Activated effector memory CD4-positive, alpha-beta T cell treated with Interleukin-2 at 50 U/mL for 16 hours (primary cell): ENCODE measurements at places on chromosomes 1 and 21.

GRCh38 chr1:161478985-161479384, 26.3 kb upstream of the FCGR2A start:
- no peak for DNase-seq

DNA sequence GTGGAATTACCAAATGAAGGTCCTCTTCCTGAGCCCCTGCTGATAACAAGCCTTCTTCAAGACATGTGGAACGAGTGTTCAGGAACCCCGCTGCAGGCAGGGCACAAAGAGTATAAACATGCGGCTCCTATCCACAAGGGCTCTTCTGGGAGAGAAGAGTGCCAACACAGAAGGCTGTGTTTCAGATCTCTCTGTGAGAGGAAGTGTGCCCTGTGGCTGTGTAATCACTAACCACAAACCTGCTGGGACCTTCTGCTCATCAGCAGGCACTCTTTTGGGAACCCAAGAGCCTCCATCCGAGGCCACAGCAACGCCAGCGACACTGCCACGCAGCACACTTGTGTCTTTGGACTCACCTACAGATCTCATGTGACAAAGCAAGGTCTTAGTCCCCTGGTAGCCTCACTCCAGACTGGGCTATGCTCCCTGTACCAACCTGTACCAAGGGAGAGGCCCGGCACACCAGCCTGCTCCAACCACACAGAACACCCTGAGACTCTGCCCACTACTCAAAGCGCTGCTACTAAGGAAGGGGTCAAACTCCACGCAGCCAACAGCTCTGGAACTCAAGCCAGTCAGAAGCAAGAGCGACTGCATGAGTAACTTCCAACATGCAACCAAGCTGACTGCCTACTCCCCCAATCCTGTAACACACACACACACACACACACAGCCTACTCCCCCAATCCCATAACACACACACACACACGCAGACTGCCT, 7.8 kb downstream of the PTTG1IP start:
- no peak for DNase-seq

GRCh38 chr1:38527373-38527966, 332.1 kb downstream of the RRAGC start:
- no peak for DNase-seq

- no peak for DNase-seq
These were observed 45.3 kb upstream of the CTBS start for GRCh38 chr1:84619383-84620102.

GRCh38 chr21:39874206-39874605, 7.0 kb downstream of the PCP4 start:
- no peak for DNase-seq

- no peak for DNase-seq
These were observed 1010.3 kb downstream of the AMY1C start for GRCh38 chr1:104760017-104760416.

DNA sequence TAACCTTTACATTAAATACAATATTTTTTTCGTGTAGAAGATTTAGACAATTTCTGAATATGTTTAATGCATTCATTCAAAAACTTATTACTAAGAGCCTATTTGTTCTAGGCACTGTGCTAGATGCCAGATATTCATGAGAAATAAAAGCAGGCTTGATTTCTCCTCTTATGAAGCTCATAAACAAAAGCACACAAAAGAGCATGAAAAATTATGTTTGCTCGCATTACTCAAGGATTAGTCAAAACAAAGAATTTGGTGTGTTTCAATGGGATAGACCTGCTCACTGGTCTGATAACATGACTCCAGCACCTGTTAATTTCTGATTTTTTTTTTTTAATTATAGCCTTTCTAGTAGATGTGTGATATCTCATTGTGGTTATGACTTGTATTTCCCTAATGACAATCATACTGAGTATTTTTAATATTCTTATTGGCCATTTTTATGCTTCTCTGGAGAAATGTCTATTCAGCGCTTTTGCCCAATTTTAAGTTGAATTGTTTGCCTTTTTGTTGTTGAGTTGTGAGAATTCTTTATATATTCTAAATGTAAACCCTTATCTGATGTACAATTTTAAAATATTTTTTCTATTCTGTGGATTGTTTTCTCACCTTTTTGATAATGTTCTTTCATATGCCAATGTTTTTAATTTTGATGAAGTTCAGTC, 382.3 kb upstream of the ADGRL4 start:
- DNase-seq = no peak

DNA sequence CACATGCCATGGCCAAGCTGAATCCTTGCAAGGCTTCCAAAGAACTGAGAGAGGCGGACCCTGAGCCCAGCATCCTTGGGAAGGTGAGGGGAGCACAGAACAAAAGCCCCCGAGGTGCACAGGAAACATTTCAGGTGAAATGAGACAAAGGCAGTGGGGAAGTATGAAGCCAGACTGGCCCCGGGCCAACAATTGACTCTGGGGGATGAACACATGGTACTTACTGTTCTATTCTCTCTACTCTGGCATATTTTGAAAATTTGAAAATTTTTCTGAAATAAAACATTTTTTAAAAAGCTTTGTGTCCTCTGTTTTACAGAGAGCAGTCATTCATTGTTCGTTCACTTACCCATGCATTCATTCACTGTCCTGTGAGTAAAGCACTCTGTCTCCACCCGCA, 77.7 kb downstream of the GRIK3 start:
- no peak for DNase-seq

DNA sequence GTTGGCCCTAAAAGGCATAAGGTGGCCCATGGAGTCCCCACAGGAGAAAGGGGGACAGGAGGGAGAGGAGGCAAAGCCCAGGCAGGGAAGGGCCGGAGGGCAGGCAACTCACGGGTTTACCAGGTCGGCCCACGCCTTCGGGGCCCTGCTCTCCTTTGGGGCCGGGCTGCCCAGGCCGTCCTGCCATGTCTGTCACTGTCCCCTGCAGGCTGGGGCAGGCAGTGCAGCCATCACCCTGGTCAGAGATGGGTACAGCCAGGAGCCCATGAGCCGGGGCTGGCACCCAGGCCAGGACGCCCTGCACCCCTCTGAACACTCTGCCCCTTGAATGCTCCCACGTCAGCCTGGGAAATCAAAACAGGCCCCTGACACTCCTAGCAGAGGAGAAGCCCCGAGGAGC, 19.8 kb downstream of the COL16A1 start:
- no peak for DNase-seq

DNA sequence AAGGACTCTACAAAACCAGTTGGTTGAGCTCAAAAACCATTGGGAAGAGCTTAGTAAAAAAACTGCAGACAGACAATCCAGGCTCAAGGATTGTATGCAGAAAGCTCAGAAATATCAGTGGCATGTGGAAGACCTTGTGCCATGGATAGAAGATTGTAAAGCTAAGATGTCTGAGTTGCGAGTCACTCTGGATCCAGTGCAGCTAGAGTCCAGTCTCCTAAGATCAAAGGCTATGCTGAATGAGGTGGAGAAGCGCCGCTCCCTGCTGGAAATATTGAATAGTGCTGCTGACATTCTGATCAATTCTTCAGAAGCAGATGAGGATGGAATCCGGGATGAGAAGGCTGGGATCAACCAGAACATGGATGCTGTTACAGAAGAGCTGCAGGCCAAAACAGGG, 104.0 kb upstream of the BMP8A start:
- no peak for DNase-seq

DNA sequence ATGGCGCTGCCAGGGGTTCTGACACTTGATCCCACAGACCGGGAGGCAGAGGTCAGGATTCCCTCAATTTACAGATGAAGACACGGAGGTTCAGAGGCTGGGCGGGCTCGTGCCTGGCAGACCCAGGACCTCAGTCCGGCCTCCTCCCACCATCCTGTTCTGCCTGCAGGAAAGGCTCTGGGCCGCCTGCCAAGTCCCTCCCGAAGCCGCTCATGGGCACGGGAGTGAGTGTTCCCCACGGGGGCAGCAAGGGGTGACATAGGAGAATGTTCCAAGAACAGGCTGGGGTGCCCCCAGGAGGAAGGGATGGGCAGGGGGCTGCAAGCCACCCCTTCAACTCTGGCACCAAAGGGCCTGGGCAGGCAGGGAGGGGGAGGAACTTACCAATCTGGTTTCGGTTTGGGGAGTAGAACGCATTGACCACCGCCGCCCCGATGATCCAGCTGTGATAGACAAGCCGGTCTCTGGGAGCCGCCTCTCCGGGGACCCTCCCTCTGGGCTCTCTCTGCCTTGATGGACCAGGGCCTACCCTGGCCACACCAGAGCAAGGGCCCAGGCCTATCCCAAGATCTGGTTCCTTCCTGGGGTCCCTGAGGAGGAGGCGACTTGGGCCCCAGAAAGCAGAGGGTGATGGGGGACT, 7.5 kb downstream of the PRXL2B start:
- no peak for DNase-seq

DNA sequence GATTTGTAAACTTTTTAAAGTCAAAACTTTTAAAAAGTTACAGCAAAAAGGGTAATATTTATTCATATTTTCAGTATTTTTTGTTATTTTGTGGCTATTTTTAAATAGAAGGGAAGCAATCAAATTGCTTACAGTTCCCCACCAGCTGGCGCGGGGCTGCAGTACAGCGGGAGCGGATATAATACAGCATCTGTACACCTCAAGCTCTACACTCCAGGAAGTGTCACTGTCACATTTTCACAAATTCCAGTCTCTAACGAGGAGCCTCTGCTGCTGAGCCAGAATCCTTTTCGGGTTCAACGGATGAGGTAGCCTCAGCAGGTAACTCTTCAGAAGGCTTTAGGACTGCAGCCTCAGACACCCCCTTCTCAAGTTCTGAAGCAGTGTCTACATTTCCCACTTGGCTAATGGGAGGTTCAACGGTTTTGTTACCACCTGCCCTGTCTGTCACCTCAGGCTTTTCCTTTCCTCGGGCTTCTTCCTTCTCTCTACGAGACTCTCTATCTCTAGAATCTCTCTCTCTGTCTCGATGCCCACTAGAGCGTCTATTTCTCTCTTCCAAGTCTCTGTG, 11.7 kb downstream of the SOD1 start:
- no peak for DNase-seq

DNA sequence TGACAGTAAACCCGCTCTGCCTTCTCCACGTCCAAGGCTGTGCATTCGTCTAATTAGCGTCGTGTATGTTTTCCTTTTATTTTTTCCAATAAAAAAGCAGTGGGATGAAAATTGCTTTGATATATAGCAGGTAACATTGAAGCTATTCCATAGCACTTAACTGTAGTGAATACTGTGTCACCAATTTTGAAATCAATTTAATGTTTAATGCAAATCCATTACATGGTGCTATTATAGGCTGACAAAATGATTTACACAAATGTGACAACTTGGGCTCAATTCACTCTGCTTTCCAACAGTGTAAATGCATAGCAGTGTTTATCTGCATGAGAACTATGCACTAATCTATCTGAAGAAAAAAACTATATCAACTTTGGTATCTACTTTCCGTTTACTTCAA, 264.8 kb downstream of the TM2D1 start:
- DNase-seq = no peak

GRCh38 chr1:39131940-39132339, 72.6 kb upstream of the MACF1 start:
- no peak for DNase-seq

GRCh38 chr1:192896376-192896775, 87.5 kb downstream of the RGS2 start:
- no peak for DNase-seq

DNA sequence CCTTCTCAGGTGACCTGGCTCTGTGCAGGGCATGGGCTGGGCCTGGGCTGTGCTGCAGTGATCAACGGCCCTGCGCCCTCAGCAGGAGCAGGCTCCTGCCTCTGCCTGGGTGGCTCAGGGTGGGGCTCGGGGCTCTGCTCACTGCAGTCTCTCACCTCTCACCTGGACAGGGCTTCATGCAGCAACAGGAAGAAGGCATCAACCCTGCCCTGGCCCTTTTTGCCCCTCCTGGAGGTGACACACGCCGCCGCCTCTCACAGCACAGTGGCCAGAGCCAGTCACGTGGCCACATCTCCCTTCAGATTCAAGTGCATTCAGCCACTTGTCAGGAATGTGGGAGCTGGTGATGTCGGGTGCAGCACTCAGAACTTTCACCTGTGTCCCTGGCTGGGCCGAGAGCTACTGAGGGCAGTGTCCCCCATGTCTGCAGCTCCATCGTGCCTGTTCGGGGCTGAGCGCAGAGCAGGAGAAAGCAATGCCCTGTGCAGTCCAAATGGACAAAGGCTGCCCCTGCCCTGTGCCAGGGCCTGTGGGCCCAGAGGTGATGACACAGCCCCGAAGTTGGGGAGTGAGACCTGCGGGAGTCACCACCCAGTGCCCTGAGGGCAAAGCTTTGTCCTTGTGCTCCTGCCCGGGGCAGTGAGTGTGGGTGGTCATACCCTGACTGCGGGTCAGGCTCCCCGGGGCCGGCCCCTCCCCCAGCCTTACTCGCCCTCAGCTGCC, 314.0 kb downstream of the PTPRU start:
- no peak for DNase-seq

DNA sequence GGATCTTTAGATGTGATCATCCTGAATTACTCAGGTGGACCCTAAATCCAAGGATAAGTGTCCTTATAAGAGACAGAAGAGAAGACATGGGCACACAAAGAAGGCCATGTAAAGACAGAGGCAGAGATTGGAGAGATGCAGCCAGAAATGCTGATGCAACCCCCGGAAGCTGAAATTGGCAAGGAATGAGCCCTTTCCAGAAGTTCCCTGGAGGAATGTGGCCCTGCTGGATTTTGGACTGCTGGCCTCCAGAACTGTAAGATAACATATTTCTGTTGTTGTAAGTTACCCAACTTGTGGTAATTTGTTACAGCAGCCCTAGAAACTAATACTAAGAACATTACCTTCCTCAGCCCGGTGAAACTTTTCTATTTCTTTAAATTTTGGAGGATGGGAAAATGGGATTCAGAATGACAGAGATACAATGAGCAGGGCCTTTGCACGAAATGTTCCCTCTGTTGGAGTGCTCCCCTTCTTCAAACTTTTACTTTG, 11.2 kb upstream of the PLPP3 start:
- DNase-seq = no peak

DNA sequence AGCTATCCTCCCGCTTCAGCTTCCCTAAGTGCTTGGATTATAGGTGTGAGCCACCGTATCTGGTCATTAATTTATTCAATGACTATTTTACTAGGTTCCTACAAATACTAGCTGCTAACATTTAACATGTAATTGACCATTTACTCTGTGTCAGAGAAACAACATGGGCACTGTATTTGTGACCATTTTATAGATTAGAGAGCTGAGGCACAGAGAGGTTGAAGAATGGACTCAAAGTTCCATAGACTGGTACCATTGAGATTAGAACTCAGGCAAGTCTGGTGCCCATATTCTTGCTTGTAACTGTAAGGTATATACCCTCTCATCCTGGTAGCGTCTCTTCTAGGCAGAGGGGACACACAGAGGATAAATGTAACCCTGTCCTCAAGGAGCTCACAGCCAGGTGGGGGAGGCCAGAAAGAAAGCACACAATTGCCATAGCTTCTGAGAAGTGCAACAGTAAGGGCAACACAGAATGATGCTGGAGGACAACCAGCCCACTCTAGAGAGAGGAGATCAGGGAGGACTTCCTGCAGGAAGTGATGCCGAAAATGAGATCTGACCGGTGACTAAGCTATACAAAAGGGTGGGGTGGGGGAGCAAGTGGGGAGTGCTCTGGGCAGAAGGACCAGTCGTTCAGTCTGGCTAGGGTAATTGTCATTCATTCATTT, 3.8 kb downstream of the SRARP start:
- no peak for DNase-seq
